Left cardiac atrium (tissue), 4 donors: ENCODE measurements at places on chromosomes 6 and 20. TPM values are rescaled to one million over a fixed set of nuclear protein-coding genes. Genes with fewer than 3 reads are reported as not detected.

The EYA2 gene
- total RNA-seq, result 3.0 TPM

The SYCP2L gene
- 0.59 TPM for total RNA-seq

The CEP85L gene
- 8.5 TPM for total RNA-seq

DNA sequence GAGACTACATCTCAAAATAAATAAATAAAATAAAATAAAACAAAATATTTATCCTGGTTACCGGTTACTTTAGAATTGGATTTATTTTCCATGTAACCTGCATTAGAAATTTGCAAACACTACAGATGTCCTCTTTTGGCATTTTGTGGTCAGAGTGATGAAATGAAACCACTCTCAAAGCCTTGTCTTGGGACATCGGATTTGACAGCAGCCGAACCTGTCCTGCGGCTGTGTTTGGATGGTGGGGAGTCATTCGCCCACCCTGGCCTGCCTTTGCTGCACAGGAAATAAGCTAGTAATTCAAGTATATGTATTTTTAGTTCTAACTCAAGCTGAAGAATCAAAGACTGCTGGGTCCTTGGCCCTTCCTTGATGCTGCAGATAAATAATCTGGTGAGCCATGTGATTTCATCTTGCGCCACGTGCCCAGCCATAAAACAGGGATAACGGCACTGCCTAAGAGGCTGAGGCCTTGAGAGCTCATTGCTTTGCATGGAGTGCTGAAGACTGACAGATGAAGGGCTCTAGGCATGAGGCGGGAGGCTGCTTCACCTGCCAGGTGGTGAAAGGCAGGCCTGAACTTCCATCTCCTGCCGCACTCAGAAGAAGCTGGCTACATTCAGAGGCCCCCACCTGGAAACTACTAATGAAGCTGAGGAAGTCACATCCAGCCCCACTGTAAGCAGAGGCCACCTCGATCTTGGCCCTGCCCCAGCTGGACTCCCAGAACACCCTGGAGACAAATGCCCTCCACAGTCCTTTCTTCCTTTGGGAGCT lies 76.9 kb downstream of the NOL4L start:
- DNase-seq, result no peak

GRCh38 chr20:7841971-7842310 lies 98.3 kb downstream of the HAO1 start:
- DNase-seq, result peak; percentile 71

DNA sequence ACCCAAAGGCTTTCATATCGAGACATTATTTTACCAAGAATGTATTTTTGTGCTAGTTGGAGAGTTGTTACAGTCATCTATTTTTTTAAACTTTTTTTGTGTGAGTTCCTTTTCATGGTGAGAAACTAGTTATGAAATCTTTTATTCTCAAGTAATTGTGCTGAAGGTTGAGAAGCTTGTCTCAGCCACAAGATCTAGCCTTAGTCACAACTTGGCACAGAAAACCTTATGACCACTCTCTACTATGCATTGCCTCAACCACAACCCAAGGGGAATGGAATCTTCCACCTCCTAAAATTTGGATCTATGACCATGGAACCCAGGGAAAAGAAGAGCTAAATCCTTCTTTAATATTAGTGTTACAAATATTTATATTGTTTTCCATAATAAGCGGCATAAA lies 58.5 kb downstream of the HS3ST5 start:
- DNase-seq, result no peak
